Stromal cell of bone marrow (primary cell): ENCODE measurements at places on chromosomes 4 and X.

DNA sequence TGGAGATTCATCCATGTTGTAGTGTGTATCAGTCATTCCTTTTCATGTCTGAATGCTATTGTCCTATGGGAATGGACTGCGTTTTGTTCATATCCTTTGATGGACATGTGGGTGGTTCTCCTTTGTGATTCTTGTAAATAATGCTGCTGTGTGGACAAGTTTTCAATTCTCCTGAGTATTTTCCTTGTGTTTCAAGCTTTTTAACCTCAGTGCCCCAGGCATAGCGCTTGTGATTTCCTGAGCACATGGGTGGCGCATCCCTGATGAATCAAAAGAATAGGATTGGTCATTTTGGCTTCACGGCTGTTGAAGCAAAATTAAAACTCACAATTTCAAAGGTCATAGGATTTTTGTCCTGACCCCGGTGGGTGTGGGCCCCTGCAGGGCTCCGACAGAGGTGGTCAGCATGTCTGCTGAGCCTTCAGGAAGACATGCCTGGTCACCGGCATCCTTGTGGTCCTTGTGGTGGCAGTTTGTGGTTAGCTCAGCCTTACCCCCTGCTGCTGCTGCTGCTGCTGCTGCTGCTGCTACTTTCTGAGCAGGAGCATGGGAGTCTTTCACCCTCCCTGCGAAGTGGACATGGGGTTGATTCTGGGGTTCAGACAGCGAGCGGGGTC is 30.0 kb downstream of the SHROOM2 start:
- DNase-seq: no peak

GRCh38 chr4:40421839-40422708 is 86.9 kb downstream of the CHRNA9 start:
- no peak for DNase-seq

GRCh38 chr4:3656416-3657356 is 109.5 kb upstream of the ADRA2C start:
- DNase-seq: no peak

DNA sequence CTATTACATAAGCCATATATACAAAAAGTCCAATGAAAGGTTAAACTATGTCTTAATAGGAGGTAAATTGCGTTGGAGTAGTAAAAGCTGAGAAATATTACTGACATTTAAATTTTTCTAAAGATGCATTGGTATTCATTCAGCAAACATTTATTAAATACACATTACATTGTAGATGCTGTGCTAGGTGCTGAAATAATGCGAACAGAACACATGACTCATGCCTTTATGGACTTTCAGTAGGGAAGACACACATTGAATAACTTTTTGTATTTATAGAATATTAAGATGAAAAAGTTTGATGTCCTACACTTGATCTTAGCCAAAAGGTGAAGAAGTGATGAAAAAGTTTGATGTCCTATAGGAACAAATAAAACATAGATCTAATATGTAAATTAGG is 871.1 kb upstream of the SLIT2 start:
- no peak for DNase-seq

DNA sequence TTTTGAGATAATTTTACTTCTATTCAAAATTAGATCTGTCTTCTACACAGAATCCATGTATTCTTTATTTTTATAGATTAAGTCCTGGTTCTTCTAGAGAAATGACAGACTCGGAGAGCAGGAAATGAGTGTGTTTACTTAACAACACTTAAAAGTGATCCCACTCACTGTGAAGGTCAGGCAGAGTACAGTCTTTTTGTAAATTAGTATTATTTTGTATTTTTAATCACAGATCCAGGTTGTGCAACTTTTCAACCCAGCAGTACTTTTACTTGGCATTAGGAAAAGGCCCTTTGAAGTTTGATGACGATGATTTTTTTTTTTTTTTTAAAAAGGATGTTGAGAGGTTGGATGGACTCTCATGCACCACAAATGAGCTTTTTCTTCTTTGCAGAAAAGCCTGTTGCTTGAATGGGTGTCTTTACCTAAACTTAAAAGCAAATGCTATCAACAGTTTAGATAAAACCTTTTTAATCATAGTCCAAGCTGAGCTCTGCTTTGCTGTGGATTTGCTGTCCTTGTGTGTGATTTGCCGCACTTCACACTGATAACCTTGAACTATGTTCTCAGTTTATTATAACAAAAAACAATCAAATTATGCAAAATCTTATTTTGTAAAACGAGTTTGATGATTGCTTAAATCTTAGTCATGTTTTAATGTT is 114.1 kb downstream of the MXRA5 start:
- no peak for DNase-seq
